ENCODE measurements at places on chromosomes 6 and 20. TPM values are rescaled to one million over a fixed set of nuclear protein-coding genes. Genes with fewer than 3 reads are reported as not detected.

The SAPCD1 gene
- total RNA-seq = not detected

The OPN5 gene
- not detected for total RNA-seq

The RAET1G gene
- 5.2 TPM for total RNA-seq

The RAMACL gene
- total RNA-seq = 0.13 TPM

The KCNQ2 gene
- not detected for total RNA-seq

The MRAP2 gene
- total RNA-seq = 1.3 TPM

- no peak for DNase-seq
Observed at GRCh38 chr20:51972056-51972455, 169.7 kb upstream of the SALL4 start.

GRCh38 chr6:109315341-109316110 is 66.7 kb downstream of the CD164 start:
- no peak for DNase-seq

DNA sequence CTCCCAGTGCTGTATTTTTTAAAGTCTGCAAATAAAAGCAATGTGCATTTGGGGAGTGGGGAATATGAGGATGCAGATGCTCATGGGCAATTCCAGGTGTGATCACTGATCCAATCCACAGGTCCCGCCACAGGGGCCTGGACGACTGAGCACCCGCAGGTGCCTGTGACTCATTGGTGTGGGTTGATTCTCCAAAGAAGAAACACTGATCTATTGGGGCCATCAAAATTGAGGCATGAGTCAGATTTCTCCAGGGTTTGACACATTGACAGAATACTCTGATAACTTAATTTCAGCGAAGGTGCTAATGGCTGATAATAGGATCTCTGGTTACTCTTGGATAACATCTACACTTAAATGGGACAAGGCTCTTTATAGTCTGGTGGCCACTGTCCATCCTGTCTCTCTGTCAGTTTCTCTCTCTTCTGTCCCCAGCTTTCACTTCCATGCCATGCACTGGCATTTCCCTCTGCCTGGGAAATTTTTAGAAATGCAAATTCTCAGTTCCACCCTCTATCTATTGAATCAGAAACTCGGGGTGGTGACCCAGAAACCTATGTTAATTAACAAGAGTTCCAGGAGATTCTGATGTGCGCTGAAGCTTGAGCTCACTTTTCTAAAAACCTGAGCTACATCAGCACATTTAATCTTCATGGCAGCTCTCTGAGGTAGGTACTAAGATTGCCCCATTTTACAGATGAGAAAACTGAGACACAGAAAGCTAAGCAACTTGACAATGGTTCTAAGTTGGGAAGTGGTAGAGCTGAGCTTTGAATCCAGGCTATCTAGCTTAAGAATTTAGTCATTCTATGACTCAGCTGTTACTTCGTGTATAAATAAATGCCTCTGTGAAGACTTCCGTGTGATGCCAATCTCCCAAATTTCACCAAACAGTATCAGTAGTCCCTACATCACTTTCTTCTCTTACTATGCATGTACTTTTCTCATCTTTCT is 10.2 kb upstream of the RCAN2 start:
- DNase-seq = peak; percentile 63

DNA sequence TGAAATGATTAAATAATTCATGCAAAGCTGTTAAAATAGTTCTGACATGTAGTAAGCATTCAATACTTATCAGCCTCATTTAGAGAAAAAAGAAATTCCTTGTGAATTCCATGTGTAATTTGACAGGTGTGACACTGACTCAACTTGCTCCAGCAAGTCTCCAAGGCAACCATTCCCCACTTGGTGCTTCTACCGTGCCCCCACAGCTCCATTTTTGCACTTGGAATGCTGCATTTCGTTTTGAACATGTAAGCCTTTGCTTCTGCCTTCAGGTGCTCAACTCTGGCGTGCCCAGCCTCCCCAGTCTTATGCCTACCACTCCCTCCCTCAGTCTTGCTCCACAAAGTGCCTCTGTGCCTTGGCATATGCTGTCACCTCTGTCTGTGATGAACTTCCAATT is 760.6 kb upstream of the CHD6 start:
- DNase-seq = no peak

- DNase-seq = peak; percentile 91
Observed at GRCh38 chr6:154474648-154475428, 35.6 kb downstream of the CNKSR3 start.

DNA sequence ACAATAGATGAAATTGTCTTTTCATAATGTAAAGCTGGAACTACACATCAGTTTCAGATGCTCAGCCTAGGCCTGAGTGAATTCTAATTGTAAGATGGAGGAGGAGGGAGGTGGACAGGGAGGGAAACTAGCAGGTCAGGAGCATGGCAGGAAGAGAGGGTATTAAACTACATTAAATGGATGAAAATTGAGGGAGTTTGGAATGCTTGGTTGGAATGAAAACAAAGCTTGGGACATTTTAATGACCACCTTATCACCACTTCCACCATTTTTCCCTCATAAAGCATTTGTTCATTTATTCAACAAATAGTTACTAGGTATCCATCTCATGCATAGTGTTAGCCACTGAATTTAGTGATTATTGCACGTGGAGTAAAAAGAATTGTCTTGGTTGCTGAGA is 65.0 kb downstream of the KIZ start:
- no peak for DNase-seq

DNA sequence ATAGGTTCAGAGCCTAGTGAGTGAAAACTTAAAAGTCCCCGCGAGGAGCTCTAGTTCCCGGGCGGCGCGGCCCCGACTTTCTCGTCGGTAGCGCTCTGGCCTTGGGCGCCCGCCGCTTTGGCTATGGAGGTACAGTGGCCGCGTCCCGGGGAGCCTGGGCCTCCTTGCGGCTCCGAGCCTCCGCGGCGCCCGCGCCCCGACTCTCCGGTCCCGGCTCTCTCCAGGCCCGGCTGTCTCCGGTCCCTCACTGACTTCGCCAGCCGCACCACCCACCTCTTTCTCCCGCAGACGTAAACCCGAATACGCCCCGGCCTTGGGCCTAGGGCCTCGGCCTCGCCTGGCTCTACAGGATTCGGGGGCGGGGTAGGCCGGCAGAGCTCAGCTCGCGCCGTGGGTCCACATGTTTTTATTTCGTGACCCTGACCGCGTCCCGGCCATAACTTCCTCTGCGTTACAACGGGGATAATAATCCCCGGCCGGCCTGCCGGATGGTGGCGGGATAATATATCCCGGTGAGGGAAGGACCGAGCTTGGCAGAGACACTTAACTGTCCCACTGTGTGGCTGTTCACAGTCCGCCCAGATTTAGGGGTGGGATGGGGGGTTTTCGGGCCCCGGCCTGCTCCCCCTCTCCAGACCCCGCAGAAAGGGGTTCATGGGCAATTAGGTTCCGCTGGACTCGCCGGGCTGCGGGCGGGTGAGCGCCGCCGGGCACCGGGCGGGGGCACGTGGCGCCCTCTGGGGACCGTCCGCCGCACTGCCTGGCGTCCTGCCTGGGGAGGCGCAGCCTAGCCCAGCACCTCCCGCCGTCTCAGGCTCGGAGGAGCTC is 10.0 kb upstream of the TBX18 start:
- DNase-seq = peak; percentile 85

DNA sequence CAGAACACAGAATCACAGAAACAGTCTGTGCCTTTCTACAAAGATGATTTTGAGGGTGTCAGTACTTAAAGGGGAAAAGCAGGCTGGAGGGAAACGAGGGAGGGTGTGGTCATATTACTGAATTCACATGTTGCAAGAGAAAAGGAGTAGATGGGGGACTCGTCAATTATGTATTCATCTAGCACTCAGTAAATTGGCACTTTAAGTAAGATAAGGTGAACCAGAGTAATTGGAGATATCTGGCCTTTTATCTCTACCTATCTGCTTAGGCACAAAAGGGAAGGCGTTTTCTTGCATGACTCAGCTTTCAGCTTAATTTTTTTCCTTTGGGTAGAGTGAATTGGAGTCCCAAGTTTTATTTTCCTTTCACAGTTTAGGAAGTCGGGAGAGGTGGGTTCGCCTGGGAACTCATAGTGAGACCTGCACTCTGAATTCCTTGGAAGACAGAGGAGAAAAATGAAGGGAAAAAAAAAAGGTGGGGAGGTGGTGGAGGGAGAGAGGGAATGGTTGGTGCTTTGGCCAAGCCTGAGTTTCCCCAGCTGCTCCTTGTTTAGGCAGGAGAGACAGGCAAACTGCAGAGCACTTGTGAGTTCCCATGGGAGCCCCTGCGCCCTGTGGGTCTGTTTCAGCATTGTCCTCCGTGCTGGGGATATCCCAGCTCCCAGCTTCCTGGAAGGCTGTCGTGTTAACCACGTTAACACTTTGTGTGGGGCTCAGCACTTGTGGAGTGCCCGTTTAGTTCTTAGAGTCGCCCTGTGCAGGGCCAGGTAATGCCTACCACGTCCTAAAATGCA is 19.7 kb upstream of the GTSF1L start:
- DNase-seq = no peak

GRCh38 chr6:11250108-11250507 is 17.6 kb upstream of the NEDD9 start:
- no peak for DNase-seq

DNA sequence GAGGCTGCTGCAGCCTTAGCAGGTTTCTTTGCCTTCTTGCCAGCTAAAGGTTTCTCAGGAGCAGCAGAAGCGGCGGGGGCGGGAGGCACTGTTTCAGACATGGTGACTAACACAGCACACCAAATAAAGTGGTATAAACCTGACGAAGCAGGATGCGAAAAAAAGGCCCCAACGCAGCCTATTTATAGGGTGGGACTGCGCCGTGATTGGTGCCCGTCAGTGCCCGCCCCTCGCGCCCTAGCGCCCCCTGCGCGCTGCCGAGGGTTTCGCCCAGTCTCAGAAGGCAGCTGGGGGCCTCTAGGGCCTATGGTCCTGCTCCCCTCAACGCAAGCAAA is 55.0 kb downstream of the TRIM38 start:
- peak; percentile 96 for DNase-seq
